ENCODE measurements at places on chromosomes 6 and 20.

- no peak for DNase-seq
Observed at GRCh38 chr20:60113024-60113724, 155.0 kb downstream of the CDH26 start.

DNA sequence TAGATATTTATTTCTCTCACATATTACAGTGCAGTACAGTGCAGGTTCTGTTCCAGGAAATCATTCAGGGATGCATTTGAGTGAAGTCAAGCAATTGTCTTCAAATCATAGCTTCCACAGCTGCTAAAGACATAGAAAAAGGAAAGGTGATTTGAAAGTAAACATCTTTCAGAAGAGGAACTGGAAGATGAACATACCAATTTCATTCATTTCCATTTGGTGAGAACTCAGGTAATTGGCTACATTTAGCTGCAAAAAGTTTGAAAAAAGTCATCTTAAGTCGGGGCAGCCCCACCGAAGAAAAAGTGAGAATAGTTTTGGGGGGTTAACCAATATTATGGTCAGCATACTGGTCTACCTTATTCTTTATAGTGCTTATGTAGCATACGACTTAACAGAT is 61.4 kb upstream of the IL20RA start:
- DNase-seq, result no peak

GRCh38 chr6:87333591-87334181 is 4.6 kb upstream of the GJB7 start:
- no peak for DNase-seq

DNA sequence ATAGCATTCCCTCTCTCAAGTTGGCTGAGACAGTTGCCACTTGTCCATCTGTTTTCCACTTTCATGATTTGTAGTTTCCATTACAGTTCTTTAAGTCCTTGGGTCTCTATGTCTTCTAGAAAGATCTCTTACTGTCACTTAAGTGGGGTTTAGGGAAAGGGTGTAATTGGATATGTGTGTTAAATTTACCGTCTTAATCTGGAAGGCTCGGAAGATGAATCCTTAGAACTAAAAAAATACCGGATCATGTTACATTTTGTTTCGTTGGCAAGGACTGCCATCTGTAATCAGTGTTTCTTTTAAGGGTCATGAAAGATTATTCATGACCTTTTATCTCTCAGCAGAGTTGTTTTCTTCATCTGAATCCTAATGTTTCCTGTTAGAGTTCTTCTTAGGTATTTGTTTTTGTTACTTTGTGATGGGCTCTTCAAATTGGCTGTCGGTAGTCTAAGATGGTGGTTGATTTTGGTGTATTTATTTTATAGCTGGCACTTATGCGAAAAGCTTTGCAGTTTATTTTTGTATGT is 21.8 kb upstream of the BTBD3 start:
- no peak for DNase-seq

Measured in C1 segment of cervical spinal cord (tissue), 14 donors.